Hematopoietic multipotent progenitor cell (in vitro differentiated cells): ENCODE measurements at places on chromosomes 5 and 9.

- DNase-seq: peak; percentile 35
These were observed 61.5 kb downstream of the OSTF1 start for GRCh38 chr9:75149841-75150241.

GRCh38 chr5:168714046-168714445 lies 134.9 kb upstream of the PANK3 start:
- DNase-seq: no peak

GRCh38 chr9:87606841-87607521 lies 109.3 kb downstream of the DAPK1 start:
- DNase-seq: no peak

DNA sequence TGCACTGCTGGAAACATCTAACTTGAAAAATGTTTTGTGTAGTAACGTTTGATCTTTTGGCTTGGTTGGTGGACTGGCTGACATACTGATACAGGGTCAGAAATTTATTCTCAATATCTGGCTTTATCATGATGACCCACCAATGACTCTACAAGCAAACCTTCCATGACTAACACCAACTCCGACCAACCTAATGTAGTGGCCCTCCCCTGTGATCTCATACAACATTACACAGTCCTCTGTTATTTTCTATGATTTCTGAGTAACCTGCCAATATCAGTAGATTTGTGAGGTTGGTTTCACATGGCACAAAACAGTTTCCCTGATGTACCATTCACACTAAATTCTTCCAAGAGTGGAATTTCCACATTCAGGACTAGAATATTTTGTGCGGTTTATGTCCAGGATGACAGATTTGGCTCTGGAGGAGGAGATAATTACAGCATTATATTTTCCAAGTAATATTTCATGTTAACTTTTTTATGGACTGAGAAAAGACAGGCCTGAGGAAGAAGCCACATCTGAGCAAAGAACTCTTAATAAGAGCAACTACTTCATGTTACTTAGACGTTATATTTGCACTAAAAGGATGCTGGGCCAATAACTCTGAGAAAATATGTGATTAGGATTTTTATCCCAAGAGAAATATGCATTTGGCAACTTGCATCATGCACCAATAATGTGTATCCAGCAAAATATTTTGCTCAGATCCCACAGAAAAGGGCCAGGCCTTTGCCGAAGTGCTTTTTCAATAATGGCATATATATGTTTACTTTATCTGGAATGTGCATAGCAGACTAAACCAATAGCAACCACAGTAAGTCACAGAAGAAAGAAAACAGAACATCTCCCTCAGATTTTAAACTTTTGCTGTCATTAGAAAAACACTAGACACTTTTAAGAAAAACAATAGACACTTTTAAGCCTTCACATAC lies 273.4 kb downstream of the KCNN2 start:
- DNase-seq: no peak

- DNase-seq: peak; percentile 13
These were observed 24.6 kb downstream of the TRAF2 start for GRCh38 chr9:136910901-136911245.

- DNase-seq: no peak
These were observed 23.2 kb downstream of the PRUNE2 start for GRCh38 chr9:76882686-76883085.

DNA sequence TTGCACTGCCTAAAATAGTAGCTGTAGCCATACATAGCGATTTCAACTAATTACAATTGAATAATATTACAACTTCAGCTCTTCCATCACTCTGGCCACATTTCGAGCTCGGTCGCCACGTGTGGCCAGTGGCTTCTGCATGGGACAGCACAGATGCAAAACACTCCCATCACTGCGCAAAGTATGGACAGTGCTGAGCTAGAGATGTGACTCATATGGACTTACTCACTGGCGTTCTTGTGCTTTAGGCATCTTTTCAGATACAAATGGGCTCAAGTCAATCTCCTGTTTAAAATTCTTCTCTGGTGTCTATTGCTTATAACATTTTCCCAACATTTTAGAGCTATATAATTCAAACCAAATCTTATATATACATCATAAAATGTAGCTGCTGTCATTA lies 222.7 kb downstream of the ELAVL2 start:
- no peak for DNase-seq

GRCh38 chr5:115333164-115333563 lies 36.7 kb upstream of the CCDC112 start:
- DNase-seq: no peak

DNA sequence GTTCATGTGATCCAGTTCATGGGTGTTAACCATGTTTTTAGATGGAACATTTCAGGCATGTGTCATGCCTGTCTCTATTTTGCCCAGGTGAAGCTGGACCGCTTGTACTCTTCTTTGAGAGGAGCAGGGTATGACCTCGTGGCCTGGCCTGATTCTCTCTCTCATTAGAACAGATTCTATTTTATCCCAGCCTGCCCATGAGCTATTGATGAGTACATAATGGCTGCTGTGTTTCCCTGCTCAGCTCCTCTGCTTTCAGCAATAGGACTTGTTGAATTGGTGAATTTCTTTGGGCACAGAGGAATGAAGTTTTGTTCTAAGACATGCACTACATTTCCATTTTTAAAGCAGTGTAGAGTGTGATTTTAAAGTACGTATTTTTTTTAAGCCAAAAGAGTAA lies 86.2 kb downstream of the HACD4 start:
- DNase-seq: no peak

DNA sequence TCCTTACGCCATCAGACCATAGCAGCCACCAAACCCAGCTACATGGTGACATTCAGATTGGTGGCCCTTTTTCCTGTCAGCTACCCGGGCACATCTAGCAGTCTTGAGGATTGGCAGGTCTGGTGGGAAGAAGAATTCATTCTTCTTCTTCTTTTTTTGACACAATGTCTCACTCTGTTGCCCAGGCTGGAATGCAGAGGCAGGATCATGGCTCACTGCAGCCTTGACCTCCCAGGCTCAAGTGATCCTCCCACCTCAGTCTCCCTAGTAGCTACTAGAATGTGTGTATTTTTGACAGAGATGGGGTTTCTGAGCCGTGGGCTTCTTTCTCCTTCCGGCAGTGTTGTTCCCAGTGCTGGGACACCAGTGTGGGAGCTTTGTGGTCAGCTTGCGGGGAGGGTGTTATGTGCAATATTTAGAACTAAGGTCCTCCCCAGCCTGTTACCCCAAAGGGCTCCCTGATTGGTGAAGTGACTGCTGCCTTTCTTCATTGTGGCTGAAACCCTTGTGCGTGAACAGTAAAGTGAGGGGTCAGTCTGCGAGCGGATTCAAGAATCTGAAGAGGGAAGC lies 3.4 kb downstream of the NTMT1 start:
- no peak for DNase-seq

- DNase-seq: no peak
These were observed 165.2 kb downstream of the MAPKAP1 start for GRCh38 chr9:125541840-125542243.

GRCh38 chr9:21560281-21560745 lies 78.2 kb upstream of the IFNE start:
- no peak for DNase-seq

GRCh38 chr9:92270511-92270910 lies 23.0 kb downstream of the IARS1 start:
- DNase-seq: no peak

- no peak for DNase-seq
These were observed 3.3 kb downstream of the SNAPC3 start for GRCh38 chr9:15426019-15426418.

GRCh38 chr5:57863661-57864060 lies 381.1 kb upstream of the ACTBL2 start:
- DNase-seq: no peak

DNA sequence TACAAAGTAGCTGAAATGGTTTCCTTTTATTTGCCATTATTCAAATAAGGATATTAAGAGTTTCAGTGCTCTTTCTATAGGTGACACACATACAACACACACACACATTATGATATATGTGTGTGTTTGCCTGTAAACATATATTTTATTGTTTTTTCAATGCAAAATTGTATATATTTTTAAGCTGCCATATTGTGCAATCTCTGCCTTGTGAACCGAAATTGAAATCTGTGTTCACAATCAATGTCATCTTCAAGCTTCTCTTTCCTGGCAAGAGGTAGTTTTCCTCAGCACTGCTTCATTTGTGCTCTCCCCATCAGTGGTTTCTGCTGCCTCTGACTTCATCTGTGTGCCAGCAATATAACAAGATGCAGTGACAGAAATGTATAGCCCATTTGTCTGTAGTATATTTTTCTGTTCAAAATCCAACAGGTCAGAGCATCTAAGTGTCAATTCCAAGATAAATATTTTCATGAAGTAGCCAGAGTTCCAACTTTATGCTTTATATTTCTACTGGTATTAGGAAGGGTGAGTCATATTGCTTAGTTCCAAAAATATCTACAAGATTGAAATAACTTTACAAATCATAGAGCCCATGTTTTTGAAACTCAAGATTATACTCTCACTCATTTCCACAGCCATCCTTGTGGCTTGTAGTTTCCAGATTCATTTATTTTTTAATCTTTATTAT lies 1704.8 kb upstream of the CDH9 start:
- no peak for DNase-seq

DNA sequence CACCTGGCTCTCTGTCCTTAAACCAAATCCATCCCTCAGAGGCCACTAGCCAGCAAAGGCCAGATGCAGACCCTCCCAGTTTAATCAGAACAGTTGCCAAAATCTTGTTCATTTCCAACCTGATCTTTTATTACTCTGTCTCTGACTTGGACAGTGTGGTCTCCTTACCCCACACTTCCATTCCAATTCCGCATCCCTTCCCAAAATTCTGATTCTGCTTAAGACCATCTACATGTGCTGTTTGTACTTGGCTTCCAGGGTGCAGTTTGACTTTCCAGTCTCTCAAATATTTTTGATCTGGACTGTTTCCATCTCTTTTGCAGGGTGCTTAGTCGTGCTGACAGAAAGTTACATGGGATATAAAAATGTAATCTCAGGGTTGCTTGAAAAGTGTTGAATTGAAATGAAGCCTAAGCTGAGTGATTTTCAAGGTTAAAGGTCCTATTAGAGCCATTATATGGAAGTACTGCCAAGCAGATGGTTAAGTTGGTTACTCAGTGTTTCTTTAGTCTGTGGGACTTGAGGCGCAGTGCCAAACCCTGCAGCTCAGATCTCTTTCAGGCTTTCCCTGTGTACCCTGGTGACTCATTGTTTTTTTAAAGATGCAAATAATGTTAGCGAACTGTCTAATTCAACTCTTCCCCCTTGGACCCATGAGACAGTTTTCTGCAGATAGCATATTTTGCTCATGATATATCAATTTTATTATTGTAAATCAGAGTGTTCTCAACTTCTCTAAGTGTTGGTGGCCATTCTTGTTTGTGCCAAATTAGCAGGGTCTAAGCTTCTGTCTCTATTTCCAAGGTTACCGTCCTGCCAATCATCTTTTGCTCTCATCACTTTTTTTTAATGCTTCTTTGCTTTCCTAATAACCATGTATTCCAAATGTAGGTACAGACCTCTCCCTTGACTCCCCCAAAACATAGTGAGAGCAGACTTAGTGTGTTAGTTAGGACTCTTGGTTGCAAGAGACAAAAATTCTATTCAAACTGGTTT lies 18.2 kb upstream of the DCP2 start:
- peak; percentile 18 for DNase-seq

DNA sequence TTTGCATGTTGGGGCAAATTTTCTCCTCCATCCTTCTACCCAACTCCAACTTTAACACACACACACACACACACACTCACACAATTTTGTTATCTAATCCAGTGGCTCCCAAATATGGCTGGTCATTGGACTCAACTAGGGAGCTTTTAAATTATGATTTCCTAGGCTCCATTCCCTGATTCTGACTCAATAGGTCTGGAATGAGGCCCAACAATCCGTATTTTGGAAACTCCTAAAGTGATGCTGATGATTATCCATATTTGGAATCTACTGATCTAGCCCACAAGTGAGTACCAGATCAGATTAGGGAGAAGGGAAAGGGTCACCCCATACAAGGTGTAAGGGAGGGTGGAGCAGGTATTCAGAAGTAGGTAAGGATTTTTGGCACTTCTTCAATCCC lies 309.7 kb downstream of the TLE1 start:
- no peak for DNase-seq

DNA sequence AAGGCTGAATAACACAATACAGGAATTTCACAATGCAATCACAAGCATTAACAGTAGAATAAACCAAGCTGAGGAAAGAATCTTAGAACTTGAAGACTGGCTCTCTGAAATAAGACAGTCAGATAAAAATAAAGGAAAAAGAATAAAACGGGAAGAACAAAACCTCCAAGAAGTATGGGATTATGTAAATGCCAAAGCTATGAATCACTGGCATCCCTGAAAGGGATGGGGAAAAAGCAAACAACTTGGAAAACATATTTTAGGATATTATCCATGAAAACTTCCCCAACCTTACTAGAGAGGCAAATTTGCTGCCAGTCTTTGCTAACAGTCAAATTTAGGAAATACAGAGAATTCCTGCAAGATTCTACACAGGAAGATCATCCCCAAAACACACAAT lies 157.9 kb downstream of the ALDH1A1 start:
- no peak for DNase-seq

GRCh38 chr5:29662876-29663275 lies 1530.6 kb upstream of the CDH6 start:
- no peak for DNase-seq

- DNase-seq: no peak
These were observed 11.1 kb downstream of the TTC39B start for GRCh38 chr9:15295761-15296405.

DNA sequence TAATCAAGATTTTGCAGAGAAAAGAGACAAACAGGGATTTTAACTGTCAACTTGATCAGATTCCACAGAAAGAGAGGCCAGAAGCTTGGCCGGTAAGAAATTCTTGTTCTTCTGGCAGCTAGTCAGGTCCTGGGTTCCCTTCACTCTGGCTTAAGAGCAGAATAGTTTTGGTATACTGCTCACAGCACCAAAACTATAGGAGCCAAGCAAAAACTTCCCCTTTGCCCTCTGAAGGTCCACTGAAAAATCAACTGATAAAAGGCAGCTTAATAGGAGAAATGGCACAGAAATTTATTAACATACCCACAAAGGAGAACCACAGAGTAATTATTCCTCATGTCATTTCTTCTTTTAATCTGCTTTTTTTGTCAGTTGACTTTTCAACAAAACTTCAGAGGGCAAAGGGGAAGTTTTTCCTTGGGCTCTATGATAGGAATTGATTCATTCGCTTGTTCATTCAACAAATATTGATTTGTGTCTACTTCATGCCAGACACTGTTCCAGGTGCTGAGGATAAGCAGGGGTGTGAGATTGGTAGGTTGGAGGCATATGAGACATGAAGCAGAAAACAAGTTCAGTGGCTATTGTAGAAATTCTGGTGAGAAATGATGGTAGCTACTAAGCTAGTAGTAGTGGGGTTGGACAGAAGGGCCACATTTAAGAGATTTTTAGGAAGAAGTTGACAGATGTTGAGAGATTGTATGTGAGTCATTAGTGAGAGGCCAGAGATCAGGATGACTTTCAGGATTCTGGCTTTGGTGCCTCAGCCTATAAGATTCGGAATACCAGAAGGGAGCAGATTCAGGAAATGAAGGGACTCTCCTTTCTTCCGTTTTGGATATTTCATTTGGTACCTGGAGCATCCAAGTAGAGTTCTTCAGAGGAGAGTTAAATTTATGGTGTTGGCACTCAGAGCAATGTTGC lies 20.6 kb upstream of the NNT start:
- DNase-seq: no peak

GRCh38 chr5:172999372-172999973 lies 15.9 kb downstream of the ATP6V0E1 start:
- DNase-seq: no peak
